ENCODE measurements at places on chromosomes 6 and 20.

DNA sequence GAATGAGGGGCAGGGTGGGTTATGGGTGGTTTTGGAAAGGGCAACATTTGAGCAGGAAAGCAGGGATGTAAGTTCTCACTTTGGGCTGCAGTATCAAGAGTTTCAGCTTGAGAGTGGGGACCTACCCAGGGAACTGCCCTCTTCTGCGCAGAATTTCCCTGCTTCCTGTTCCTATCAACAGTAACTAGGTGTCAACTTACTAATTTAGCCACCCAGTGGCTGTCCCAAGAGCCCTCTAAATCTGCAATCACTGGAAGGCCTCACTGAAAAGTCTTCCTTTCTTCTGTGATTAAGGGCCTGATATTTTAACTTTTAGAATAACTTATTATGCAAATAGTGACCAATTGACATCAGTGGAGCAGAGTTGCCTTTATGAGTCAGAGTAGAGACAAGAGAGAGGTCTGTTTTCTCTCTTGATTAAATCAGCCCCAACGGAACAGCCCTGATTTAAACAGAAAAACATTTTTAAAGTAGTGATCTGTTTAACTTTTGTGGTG is 118.2 kb upstream of the RIPOR2 start:
- DNase-seq, result peak; percentile 49

DNA sequence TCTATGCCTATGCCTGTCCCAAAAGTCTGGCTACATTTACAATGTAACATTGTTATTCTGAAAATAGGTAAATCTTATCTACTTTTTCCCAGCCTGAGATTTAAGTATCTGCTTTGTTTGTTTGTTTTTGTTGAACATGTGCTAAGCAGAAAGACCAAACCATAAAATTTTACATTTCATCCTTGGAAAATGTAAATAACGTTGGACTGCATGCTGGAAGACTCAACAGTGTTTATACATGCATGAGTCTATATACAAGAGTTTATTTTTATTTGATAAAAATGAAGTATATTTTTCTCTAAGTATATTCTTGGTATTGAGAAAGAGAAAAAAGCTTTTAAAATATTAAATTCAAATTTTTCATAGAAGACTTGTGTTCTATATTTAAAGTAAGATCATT is 12.1 kb upstream of the PDE10A start:
- DNase-seq, result no peak

DNA sequence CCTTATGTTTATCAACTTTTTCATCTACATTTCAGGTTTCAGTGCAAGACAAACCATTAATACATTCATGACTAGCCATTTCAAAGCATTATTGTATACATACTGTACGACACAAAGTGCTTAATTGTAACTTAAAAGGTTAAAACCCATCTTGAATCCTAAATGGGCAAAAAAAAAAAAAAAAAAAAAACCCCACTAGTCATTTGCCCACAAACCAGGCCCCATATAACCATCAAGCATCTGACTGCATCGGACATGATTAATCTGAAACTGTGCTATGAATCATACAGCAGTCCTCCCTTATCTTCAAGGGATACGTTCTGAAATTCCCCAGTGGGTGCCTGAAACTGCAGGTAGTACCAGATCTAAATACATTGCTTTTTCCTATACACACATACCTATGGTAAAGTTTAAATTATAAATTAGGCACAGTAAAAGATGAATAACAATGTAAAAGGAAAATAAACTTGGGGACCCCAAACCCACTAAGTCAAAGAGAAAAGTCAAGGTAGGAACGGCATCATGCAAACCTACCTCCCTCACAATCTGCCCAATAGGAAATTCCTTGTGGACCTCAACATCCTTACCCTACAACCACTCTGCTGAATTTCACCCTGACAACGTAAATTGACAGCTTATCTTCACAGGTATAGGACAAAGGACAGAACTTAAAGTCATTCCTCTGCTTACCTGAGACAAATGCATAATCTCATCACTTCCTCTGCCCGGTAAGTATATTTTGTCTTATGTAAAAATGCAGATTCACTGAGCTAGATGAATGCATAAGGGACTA is 14.3 kb downstream of the B4GALT5 start:
- peak; percentile 66 for DNase-seq

GRCh38 chr20:37968841-37969401 is 64.3 kb downstream of the TTI1 start:
- DNase-seq, result no peak

DNA sequence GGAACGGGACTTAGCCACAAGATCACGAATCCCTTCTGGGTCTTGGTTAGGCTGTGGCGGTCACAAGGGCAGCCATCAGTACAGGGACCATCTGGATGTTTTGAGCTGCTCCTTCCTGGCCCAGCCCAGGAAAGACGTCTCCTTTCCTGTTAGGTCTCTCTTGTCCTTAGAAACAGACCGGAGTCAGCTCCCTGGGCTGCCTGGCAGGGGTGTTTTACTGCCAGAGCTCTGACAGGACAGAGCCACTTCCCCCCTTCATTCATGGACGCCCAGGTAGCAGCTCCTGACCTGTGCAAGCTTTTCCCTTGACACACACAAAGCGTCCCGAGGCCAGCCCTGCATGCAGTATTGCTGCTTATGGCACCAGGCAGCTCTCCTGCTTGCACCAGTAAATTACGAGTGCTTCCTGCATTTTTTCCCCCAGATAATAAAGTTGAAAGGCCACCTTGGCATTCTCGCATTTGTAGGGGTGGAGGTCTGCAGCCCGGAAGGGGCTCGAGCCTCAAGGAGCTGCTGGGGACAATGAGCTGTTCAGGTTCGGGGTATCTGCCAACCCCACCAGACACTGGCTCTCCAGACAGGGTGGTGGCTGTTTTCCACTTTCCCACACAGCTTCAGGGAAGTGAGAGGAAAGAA is 87.4 kb downstream of the NOL4L start:
- DNase-seq, result no peak

DNA sequence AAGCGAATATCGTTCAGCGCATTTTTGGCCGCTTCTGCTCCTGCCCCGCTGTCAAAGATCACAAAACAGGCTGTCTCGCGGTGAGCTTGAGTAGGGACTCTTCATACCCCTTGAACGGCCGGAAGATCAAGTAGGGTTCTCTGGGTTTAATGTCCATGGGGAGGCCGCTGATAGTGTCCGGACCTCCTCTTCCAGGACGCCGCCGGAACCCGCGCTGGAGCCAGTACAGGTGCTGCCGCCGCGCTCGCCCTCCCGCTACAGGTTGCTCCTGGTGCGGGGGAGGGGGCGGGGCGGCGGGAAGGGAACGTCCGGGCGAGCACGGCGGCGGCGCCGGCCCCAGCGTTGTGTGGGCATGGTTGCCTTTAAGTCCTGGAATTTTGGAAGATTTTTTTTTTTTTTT is 67.4 kb downstream of the KHDC1L start:
- DNase-seq, result no peak

GRCh38 chr6:73534628-73535027 is 13.8 kb upstream of the EEF1A1 start:
- no peak for DNase-seq

GRCh38 chr20:38186788-38187221 is 21.7 kb upstream of the TGM2 start:
- DNase-seq, result no peak

- DNase-seq, result no peak
These were observed 102.2 kb downstream of the RTN4IP1 start for GRCh38 chr6:106527117-106527516.

DNA sequence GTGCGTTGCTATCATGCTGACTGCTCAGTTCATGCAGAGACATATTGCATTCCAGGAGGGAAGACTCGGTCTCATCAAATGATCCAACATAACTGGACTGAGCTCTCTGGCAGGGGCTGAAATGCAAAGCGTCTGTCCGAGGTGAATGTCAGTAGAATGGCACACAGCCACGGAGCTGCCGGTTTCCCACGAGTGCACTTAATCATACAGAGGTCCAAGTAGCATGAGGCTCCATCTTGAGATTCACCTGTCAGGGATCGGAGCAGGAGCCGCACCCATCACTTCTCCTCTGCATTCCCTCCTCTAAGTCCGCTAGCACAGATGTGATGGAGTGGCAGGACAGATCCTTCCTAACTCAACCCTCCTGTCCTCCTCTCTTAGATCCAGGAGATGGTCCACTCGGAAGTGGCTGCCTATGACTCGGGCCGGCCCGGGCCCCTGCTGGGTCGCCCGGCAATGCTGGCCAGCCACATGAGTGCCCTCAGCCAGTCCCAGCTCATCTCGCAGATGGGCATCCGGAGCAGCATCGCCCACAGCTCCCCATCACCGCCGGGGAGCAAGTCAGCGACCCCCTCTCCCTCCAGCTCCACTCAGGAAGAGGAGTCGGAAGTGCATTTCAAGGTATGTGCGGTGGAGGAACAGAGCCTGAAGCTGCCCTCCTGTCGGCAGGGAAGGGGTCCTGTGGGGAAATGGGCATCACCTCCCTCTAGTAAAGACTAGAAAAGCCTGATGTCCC is 135.9 kb downstream of the JPH2 start:
- no peak for DNase-seq

DNA sequence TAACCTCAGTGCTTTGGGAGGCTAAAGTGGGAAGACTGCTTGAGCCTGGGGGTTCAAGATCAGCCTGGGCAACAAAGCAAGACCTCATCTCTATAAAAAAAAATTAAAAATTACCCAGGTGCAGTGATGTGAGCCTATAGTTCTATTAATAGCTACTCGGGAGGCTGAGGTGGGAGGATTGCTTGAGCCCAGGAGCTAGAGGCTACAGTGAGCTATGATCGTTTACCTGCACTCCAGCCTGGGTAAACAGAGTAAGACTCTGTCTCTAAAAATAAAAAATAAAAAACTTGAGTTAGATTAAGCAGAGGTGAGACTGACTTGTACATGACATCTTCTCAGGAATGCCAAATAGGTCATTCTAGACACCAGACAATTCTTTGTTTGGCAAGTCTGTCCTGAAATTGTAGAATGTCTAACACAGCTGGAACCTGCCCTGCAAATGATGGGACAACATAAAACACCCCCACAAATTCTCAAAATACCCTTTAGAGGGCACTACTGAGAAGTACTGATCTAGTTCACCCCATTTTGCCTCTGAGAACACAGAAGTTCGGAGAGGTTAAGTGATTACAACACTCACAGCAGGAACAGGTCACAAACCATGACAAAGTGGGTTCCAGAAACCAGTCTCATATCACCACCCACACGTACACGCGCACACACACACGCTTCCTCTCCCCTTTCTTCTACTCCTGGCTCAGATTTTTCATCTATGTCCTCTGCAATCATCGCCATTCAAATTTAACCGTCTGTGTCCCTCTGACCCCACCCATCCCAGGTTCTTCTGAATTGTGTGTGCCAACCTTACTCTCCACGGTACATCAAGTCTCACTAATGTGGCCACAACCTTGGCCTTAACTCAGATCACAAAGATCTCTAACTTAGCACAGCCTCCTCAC is 38.3 kb downstream of the ARHGAP18 start:
- peak; percentile 85 for DNase-seq

GRCh38 chr20:18694071-18694470 is 106.2 kb downstream of the DTD1 start:
- DNase-seq, result no peak
